ENCODE measurements at places on chromosomes 11 and 22.
A peak's percentile ranks its signal among the peaks of the same experiment; 100 is the strongest.

GRCh38 chr11:61146416-61146815, 14.8 kb downstream of the VPS37C start:
- DNase-seq, result no peak

DNA sequence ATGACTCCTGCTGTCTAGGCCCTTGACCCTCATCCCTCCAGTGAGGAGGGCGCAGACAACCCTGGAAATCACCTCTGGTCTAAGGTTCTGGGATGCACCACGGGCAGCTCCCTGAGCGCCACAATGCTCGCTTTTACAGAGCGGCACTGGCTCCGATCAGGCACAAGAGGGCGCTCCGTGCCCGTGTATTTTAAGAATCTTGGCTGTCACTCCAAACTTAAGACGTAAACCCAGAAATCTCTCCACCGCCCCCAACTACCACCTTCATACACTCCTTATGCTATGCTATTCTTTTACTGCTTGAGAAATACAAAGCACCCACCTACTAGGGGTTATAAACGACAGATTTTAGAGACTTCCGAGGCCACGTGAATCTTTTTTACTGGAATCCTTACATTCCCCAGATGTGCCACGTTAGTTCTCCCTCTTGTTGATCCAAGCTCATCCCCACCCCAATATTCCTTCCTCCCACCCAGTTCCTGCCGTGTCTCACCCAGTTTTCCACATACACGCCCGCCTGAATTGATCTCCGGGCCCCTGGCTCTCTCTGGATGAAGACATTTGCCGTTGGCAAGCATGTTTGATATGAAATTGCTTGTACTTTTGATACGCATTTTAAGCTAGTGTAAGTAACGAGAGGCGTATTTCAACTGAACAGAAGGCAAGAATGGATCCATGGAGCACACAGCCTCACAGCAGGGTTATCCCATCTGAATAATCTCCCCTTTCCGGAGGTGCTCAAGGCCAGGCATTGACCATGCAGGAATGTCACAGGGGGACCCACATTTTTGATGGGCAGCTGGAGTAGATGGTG, 453.5 kb downstream of the OPCML start:
- no peak for DNase-seq

- DNase-seq, result no peak
These were observed 77.4 kb upstream of the CSNK2A3 start for GRCh38 chr11:11430431-11430830.

DNA sequence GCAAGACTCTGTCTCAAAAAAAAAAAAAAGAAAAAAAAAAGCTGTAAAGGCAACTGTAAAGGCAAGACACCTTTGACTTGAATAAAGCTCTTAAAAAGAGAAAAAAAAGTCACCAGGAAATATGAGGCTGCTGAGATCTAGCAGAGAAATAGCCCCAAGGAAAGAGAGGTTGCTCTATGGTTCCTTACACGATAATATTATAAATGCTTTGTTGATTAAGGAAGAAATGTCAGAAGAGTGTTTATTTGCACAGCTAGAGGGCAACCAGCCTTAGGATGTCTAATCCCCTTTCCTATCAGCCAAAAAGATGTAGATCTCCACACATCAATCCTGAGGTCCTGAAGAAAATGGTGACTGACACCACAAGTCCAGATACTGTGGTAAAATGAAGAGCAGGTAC, 32.0 kb downstream of the RBFOX2 start:
- no peak for DNase-seq

DNA sequence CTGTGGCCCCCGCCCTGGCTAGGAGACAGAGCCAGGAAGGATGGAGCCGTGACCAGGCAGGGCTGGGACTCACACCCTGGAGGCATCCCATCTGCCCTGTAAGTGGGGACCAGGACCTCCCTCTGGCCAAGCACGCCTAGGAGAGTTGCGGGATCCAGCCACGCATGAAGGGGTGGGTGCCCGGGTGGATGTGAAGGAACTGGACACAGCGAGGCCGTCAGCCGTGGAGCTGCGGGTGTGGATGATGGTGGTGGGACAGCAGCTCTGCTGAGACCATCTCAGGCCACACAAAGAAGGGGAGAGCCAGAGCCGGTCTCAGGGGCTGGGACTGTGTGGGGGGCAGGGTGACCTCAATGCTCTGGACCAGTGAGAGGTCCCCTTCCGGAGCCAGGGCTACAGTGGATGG, 746.4 kb downstream of the BRD1 start:
- no peak for DNase-seq

DNA sequence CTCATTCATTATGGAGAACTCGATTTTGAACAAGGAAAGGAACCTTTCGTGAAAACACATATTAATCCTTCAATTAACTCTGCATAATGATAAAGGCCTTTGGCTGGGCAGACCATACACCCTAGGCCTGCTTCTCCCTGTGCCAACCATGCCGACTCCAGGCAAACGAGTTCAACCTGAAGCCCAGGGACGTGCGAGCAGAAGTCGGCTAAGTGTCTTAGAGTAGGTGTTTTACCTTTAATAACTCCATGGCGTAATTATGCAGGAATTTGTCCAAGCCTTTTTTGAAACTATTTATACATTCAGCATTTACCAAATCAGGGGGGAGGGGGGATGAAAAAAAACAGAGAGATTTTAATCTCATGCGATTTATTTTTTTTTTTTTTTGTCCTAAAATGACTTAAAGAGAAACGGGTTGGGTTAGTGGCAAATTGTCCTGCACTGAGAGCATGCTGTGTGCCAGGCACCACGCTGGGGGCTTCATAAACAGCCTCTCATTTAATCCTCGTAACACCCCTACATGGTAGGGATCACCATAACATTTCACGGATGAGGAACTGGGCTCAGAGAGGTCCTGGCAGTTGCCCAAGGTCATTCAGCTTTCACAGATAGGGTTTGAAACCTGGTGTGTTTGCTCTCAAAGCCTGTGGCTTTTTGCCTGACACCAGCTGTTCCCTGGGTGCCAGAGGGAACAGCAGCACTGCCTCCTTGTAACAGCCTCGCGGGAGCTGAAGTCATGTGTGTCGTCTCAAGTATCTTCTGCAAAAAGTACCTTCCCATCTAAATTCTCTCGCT, 423.9 kb downstream of the MN1 start:
- no peak for DNase-seq

- no peak for DNase-seq
These were observed 268.8 kb downstream of the DDX10 start for GRCh38 chr11:108933630-108934029.

DNA sequence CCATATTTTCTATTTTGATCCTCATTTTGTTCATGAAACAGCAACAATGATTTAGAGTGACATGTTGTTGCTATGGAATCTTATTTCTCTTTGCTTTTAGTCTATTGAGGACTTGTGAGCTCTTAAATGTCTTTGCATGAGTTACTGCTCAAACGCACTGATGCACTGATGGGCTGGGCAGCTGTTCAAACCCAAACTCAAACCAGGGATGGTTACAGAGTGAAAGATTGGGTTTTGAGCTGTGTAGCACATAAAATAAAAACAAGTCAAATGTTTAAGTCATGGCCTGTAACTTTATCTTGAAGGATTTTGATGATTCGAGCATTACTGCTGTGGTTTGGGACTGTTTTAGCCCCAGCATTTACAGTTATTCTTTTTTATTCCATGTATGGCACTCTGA, 20.1 kb upstream of the NCAM1 start:
- no peak for DNase-seq

- DNase-seq, result no peak
These were observed 10.5 kb downstream of the ARL14EP start for GRCh38 chr11:30333405-30333804.

DNA sequence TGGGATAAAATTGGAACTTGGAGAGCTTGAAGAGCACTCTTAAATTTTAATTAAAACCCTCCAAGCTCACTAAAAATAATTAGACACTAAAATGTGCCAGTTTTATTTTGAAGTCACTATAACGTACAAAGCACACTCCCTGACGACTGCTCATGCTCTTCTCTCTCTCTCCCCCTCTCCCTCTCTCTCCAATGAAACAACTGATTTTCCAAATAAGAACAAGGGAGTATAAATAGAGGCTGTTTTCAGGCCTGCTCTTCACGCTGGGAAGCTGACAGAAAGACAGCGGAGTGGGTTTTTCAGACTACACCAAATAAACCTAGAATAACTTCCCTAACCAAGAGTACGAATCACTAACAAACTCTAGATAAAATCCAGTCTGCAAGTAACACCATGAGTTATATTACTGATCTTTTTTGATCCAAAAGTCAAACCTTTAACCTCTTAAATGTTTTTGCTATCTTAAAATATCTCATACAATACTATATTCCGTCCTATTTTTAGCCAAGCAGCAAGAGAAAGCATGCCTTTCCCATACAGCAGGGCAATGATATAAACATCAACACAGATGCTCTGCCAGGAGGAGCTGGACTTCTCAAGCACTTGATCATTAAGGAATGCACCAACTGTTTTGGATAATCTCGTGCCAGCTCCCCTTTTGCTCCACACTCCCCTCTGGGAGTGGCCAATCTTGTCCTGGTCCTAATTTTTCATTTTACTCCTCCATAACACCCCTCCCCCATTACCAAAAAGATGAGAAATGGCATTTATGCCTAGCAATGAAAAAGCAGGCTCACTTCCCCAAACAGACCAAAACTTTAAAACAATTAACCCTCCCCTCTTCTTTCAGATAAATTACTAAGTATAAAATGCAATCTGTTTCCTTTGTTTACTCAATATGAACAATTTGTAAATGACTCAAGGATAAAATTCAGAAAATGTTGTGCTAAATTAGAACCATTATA, 116.9 kb downstream of the SOX6 start:
- DNase-seq, result no peak

- no peak for DNase-seq
These were observed 31.3 kb downstream of the SIK3 start for GRCh38 chr11:117066959-117067358.

DNA sequence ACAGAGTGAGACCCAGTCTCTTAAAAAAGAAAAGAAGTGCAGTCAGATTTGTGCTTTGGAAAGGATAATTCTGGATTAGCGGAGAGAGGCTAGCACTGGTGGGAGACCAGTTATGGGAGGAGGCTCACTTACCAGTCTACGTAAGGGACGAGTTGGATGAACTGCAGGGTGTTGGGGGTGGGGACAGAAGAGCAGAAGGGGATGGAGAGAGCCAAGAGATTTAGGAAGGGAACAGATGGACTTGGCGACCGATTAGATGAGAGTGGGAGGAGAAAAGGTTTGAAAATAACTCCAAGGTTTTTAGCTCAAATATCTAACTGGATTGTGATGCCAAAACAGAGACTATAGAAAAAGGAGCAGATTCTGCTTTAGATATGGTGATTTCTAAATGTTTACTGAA, 81.4 kb downstream of the SFI1 start:
- no peak for DNase-seq

GRCh38 chr11:129184581-129184980, 7.5 kb downstream of the ARHGAP32 start:
- DNase-seq, result no peak

GRCh38 chr22:36612458-36612857, 83.5 kb upstream of the EIF3D start:
- DNase-seq, result no peak

- DNase-seq, result no peak
These were observed 14.2 kb downstream of the SHISAL1 start for GRCh38 chr22:44298406-44299091.

GRCh38 chr22:35257002-35257320, 332 bp upstream of the HMGXB4 start:
- no peak for DNase-seq

- no peak for DNase-seq
These were observed 455.7 kb downstream of the RAB38 start for GRCh38 chr11:87719326-87720073.

GRCh38 chr11:24567380-24567779, 70.5 kb downstream of the LUZP2 start:
- no peak for DNase-seq

DNA sequence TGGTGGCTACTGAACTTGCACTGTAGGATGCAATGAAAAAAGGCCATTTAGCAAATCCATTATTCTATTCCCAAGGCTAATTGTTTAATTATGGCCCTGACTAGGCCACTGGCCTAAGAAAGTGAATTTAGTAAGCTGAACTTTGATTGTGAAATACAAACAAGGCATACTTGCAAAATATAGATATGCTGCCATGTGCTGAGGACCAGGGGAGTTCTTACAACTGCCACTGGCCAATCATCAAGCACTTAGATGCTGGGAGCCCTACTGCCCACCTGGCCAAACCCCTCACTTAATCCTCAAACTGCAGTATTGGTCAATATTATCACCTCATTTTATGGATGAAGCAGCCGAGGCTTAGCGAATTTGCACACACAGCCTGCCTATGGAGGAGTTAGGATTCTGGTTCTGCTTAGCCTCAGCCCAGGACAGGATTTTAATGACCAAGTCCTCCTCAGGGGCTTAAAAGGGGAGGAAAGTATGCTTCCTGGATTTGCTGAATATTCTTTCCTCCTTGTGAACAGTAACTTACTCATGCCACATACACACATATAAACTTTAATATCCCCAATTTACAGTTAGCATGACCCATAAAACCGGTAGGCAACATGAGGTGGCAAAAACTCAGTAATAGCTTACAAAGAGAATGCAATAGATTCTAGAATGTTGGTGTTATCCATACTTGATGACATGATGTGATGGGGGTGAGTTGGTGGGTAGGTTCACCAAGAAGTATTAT, 39.3 kb downstream of the CD44 start:
- DNase-seq, result no peak

GRCh38 chr11:89490981-89491690, at the start of gene NOX4:
NOX4 (minus strand) TSS chr11:89491375; CDS start chr11:89491246, 129 bp downstream.
- DNase-seq, result no peak

DNA sequence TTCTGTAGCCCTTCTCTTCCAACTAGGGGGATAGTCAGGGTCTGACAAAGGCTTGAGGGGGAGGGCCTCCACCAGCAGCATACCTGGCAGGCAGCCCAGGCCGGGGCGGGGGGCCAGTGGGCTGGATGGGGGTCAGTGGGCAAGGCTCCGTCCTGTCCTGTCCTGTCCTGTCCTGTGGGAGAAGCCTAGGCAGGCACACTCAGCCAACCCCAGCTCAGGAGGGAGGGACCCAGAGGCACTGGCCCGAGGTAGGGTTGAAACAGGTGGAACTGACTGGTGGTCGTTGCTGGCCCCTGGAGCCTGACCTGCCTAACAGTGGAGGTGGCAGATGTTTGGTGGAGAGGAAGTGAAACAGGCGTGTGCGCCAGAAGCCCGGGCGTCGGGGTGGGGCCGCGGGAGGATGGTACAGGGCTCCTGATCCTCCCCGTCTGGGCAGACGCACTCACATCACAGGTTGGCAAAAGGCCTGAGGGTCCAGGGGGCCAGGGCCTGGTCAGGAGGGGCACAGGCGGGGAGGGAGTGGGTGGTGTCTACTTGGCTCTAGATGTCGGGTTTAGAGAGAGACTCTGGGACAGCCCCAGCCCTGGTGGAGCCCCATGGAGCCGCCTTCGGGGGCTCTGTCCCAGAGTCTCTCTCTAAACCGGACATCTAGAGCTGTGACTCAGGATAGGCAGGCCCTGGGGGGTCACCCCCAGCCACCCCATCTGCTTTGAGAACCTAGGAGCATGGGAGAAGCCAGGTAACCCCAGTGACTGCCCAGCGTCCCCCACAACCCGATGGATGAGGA, 32.5 kb upstream of the GRAMD4 start:
- DNase-seq, result peak; percentile 70

DNA sequence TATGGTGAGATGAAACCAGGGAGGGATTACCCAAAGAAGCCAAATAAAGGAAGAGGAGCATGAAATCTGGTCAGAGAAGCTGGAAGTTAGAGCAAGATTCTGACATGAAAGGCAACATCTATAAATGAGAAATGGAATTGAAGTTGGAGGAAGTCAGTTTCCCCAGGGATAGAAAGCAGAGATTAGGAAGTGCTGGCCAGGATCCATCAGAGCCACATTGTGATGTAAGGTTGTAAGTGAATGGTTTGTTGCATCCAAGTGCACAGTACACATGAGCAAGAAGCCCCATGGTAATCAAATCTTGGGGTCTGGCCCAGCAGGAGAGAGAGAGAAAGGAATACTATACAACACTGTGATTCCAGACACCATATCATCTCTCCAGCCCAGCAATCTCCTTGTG, 6.6 kb upstream of the NLRP10 start:
- no peak for DNase-seq
